Stimulated activated CD4-positive, alpha-beta T cell treated with anti-CD3 and anti-CD28 coated beads, Interleukin-1b, Interleukin-23, amount 100 ng/mL, for 4 hours (primary cell): ENCODE measurements at places on chromosomes 3 and 15.

GRCh38 chr3:189849262-189849661 lies 218.1 kb downstream of the TP63 start:
- no peak for DNase-seq

DNA sequence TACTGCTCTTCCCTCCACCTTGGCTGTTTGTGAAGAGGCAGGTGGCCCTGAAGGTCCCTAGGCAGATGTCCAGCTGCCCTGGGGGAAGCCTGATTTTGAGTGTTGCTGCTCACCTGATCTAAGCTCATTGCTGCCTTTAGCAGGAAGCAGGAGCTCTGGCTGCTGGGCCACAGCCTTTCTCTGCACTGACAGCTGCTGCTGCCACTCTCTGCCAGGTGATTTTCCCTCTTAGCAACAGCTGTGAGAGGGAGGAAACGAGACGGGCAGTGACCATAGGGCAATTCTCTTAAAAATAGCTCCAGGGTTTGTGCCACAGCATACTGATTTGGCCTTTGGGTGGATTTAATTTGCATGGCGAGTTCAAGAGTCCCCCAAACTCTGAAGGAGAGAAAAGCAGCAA lies 415.8 kb upstream of the SEMA6D start:
- no peak for DNase-seq

- DNase-seq: no peak
Observed at GRCh38 chr3:194817936-194818335, 132.3 kb downstream of the FAM43A start.

- DNase-seq: no peak
Observed at GRCh38 chr3:142027735-142028134, 121.6 kb downstream of the TFDP2 start.

DNA sequence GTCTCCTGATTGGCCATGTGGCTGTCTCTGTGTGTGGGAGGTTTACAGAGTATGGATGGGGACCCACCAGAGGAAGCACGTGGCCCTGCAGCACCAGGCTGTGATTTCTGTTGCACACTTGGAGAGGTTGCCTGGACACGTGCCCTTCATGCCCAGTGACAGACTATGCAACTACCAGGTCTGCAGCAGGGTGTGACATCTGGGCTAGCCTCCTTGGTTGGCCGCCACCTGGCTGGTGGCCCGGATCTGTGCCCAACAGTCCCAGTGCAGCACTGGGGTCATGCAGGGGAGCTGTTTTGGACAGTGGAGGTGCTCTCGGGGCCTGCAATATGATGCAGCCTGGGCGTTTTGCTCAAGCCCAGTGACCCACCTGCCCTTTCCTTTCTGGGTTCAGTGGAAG lies 212.5 kb downstream of the UBE3A start:
- DNase-seq: no peak

- DNase-seq: peak; percentile 15
Observed at GRCh38 chr3:138180375-138181029, 5.8 kb upstream of the DBR1 start.

- no peak for DNase-seq
Observed at GRCh38 chr15:31037731-31038477, 46.5 kb upstream of the MTMR10 start.

GRCh38 chr15:42858540-42858939 lies 62.0 kb downstream of the TTBK2 start:
- no peak for DNase-seq

- no peak for DNase-seq
Observed at GRCh38 chr15:96732704-96733103, 402.2 kb downstream of the NR2F2 start.

DNA sequence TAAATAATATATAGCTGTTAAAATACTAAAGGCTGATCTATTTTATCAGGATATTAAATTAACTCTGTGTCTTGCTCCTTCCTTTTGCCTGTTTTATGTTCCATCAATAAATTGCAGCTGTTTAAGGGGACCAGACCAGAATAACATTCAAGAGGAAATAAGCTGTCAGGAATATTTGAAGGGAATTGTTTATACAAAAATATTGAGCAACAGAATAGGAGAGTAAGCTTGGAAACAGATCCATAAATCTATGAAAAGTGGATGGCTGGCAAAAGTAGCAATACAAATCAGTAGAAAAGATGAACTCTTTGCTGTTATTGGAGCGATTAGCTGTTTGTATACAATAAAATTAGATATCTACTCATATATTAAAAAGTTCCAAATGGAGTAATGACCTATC lies 36.2 kb upstream of the PLSCR2 start:
- no peak for DNase-seq

- no peak for DNase-seq
Observed at GRCh38 chr3:156037356-156037755, 83.0 kb upstream of the KCNAB1 start.

- no peak for DNase-seq
Observed at GRCh38 chr3:149810846-149811245, 2.2 kb upstream of the RNF13 start.

- no peak for DNase-seq
Observed at GRCh38 chr15:101615414-101615985, 36.7 kb downstream of the TM2D3 start.

DNA sequence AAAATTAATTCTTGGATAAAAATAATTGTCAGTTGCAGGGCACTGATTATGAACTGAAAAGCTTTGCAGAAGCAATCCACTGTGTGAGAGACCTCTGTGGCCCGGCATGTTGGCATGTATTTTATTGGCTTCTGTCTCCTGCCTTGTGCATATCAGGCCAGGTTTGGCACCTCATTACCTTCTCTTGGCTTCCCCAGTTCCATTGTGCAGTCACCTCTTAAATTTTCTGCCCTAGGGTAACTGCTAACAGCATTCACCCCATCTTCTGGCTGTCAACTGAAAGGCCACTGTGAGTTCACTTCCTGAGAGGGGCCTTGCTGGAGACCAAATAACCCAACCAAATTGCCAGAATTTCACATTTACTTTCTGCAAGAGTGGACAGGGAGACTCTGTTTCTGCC lies 92.7 kb upstream of the RARB start:
- no peak for DNase-seq

DNA sequence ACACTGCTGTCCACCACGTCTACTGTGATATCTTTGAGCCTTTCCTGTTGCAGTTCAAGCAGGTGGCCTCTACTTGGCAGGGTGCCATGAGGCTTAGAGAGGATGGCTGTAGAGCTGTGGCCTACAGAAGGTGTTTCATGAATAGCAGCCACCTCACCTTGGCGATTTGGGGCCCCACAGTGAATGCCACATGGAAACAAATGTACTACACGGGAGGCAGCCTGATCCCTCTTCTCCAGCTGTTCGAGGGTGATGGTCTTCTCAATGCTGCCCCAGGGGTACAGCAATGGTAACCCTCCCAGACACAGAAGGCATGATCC lies 70.7 kb downstream of the FAM43A start:
- DNase-seq: no peak

- no peak for DNase-seq
Observed at GRCh38 chr3:66800941-66801545, 197.1 kb upstream of the KBTBD8 start.

DNA sequence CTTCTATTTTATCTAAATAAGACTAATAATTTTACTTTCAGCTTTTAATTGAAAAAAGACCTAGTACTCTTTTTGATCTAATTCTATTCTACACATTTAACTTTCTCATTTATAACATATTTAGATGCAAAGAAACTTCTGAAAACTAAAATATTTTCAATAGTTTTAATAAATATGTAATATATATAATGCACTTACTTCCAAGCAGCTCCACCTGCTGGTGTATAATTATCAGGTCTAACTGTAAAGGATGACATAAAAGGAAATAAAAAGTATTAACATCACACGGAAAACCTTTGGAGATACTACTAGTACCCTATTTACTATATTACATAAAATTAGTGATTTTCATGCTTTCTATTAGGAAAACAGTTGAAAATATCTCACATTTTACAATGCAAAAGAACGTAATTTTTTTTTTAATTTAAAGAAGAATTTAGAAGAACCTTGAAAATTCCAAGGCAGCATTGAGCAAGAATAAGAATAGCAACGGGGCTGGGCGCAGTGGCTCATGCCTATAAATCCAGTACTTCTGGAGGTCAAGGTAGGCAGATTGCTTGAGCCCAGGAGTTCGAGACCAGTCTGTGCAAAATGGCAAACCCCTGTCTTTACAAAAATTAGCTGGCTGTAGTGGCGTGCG lies 10.2 kb downstream of the PLSCR5 start:
- DNase-seq: no peak
